ENCODE measurements at places on chromosomes 4 and X.
A peak's percentile ranks its signal among the peaks of the same experiment; 100 is the strongest.

- no peak for DNase-seq
Measured at GRCh38 chrX:108701633-108702032, 34.7 kb downstream of the IRS4 start.

GRCh38 chr4:95511477-95511876 lies 37.3 kb downstream of the UNC5C start:
- DNase-seq, result no peak

DNA sequence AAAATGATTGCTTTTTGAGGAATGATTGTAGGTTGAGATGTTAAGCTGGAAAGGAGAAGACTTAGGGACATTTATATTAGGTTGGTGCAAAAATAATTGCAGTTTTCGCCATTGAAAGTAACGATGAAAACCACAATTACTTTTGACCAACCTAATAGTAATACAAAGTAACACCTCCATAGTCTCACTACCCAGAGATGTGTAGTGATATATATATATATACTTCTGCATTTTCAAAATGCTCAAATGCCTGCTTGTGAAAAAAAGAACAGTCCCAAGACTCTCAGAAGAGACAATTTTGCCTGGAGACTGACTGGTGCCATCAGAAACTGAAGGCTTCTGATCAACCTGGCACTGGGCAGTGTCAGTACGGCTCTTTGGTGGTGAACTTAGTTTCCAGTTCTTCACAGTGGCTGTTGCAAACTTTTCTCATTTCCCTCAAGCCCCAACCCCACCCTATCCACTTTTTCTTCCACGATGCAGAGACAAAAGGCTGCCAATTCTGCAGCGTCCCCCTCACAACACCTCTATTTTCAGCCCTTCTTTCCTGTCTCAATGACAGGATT lies 35.1 kb upstream of the TAPT1 start:
- DNase-seq, result no peak

DNA sequence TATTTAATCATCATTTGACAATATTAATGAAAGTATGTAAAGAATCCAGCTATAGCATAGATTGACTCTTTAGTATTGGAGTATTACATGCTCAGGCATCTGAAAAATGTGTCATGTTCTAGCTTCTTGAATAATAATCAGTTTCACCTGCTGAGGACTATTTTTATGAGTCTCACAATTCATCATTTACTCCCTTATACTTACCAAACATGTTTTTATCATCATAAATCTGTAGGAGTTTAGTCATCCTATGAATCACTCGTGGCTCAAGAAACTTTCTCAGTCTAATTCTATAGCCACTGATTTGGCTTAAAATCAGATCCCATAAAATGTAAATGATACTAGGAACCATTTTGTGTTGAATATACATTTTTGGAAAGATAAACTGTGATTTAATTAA lies 1616.1 kb downstream of the C4orf33 start:
- peak; percentile 45 for DNase-seq

GRCh38 chrX:85084770-85085393 lies 81.2 kb downstream of the APOOL start:
- peak; percentile 18 for DNase-seq

DNA sequence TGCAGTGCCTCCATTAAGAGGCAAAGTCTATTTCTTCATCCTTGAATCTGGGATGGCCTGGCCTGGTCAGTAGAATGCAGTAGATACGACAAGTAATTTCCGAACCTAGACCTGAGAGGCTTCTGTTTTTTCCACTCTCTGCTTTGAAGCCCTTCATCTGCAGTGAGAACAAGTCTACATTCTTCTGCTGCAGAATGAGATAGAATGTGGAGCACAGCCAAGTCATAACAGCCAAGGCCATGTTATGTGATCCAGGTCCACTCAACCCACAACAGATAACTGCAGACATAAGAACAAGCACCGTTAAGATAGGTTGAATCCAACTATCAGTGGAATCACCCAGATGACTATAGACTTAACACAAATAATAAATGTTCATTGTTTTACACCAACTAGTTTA lies 1297.7 kb downstream of the C4orf33 start:
- peak; percentile 47 for DNase-seq
